ENCODE measurements at places on chromosomes 5 and 9. TPM values are rescaled to one million over a fixed set of nuclear protein-coding genes. Genes with fewer than 3 reads are reported as not detected.

- no peak for DNase-seq
Measured at GRCh38 chr5:96388176-96388575, 44.9 kb downstream of the PCSK1 start.

DNA sequence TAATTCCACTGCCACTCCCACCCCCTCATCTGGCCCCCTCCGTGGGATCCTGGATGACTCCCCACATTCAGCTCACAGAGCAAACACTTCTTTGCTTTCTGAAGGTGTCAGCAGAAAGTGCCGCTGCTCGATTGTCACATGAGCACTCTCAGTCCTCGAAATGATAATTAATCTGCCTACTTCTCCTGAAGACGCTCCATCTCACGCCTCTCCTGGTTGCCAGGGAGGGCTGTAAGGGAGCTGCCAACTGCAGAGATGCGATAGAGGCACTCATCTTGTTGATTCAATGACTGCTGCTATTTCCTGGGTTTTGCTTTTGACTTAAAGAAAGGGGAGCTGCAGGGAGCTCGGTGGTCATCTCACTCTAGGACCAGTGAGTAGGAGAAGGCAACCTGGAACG is 206.5 kb downstream of the DAB2IP start:
- no peak for DNase-seq

DNA sequence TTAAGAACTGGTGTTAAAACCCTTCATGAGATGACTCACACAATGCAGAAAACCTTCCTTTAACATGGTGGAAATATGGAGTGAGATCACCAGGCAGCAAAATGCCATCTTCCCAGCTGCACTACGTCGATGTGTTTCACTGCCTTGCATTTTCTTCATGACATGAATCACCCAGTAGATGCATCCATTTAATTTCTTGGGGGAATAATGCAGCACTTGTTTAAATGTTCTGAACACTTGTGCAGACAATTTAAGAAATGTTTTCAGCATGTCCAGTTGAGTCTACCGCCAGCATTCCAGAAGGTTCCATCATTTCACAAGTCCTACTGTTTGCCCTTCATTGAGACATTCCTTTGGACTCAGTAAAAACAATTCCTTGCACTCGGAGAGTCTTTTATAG is 81.6 kb downstream of the ADAMTS16 start:
- no peak for DNase-seq

GRCh38 chr5:154206311-154206710 is 15.8 kb downstream of the GALNT10 start:
- no peak for DNase-seq

DNA sequence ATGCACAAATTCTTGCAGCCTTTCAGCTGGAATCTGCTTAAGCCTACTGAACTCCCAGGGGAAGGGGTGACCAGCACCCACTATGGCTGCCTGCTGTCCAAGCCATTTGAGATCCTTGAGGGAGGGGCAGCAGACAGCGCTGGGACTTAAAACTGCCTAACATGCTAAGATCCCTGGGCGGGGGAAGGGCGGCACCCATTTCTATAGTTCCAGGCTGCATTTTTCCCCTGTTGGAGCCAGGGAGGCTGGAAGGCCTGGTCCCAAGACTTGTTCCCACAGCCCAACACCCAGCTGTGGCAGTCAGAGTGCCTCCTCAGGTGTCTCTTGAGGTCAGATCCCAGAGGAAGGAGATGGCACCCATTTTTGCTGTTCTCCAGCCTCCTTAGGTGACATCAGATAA is 1061.3 kb upstream of the COX7C start:
- DNase-seq: no peak

- DNase-seq: no peak
Measured at GRCh38 chr9:129776566-129776937, 23.7 kb upstream of the PTGES start.

DNA sequence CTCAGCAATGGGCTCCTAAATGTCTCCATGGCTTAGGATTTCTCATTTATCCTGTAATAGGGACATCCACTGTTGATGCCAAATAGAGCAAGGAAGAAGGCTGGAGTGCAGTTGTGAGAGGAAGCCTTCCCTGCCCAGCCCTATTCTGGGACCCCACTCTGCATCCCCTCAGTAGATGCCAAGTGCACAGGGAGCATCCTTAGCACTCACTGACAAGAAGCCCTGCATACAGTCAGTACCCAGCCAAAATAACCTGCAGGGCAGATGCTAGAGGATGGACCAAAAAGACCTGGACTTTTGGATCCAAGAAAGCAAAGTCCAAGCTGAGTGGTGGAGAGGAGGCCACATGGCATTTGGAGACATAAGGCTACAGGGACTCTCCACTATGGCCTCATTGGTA is 113.5 kb upstream of the SPOCK1 start:
- no peak for DNase-seq

DNA sequence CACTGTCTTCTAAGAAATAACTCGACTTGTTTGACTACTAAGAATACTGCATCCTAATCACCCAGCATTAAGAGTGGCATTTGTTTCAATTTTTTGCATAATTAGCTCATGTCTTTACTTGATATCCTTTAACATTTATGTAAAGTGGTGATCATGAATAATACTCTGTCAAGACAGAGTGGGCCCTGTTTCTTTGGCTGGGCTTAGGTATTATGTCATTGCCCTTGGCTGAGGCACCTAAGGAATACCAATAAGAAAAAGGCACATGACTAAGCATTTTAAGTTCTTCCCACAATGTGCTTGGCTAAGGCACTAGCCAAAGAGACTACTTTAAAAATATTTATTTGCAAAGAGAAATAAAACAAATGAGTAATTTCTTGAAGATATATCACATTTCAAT is 308.1 kb downstream of the CTNND2 start:
- DNase-seq: no peak

- DNase-seq: no peak
Measured at GRCh38 chr9:97480174-97480573, 21.3 kb upstream of the TMOD1 start.

DNA sequence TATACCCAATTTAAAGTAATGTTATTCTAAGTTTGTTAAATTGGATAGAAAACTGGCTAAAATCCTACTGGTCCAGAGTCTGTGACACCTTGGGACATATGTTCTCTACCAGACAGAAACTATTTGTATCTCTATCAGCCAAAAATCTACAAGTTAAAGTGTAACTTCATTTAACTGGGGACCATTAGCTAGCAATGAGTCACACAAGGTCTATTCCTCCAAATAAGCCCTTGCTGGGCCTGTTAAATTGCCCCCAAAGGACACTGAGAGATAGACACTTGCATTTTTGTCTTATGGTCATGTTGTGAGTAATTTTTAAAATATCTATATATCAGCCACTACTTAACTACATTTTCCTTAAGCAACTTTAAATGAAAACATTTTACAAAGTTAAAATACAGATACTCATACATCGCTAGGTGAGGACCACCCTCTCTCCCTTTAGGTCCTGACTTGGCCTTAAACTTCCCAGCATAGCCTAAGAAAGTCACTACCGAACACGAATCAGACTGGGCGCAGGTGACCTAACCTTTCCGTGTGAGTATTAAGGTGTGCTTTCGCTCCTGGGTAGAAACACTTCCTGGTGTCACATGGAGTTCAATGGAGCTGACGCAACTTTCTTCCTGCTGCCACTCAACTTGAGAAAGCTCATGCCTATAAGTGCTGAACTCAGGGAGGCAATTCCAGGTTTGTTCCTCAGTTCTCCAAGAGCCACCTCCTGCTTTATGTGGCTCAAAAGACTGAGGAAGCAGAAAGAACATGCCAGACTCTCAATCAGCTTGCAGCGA is 249.1 kb downstream of the DIRAS2 start:
- no peak for DNase-seq

DNA sequence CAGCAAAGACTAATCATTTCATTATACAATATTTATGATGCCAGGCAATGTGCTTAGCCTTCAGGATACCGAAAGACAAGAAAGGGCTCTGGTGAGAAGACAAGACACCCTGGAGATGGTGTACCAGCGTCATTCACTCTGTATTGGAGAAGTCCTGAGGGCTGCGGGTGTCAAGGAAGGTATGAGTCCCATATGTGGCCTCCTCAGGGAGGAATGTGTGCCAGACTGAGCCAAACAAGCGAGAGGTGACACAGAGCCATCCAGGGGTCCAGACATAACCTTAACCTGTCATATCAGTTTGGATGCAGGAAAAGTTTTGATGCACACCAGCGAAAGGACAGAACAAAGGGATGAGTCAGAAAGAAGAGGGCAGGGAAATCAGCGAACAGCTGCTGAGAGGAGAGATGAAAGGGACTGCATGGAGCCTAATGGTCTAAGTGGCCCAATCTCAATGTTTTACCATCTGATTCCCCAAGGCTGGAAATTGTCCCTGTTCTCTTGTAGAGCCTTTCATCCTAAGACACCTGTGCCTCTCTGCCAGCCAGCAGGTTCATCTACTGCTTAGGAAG is 38.9 kb downstream of the ADRA1B start:
- no peak for DNase-seq

DNA sequence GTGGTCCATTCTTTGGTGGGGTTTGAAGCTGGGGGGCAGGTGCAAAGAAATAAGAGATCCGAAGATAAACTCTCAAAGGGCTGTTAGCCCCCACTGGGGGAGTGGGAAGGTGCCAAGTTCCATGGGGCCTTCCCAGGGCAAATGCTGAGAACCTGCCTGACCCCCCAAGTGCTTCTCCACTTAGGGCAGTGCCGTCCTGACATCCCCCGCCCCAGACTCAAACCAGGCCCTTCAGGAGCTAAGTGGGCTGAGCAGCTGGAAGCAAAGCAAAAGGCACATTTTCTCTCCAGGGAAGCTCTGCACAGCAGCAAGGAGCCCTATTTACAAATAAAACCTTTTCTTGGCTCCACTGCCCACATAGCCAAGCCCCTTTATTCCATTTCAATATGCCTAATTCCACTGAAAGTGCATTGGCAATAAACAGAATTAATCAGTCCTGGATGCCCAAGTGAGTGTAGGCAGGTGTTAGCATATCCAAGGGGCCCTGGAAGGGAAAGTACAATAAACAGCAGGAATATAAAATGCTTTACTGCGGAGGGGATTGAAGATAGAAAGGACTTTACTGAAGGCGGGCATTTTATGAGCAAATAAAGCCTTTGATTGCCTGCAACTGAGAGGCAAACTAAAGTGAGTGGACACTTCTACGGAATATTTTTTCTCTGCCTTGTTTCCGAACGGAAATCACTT is 44.6 kb downstream of the WHRN start:
- no peak for DNase-seq

DNA sequence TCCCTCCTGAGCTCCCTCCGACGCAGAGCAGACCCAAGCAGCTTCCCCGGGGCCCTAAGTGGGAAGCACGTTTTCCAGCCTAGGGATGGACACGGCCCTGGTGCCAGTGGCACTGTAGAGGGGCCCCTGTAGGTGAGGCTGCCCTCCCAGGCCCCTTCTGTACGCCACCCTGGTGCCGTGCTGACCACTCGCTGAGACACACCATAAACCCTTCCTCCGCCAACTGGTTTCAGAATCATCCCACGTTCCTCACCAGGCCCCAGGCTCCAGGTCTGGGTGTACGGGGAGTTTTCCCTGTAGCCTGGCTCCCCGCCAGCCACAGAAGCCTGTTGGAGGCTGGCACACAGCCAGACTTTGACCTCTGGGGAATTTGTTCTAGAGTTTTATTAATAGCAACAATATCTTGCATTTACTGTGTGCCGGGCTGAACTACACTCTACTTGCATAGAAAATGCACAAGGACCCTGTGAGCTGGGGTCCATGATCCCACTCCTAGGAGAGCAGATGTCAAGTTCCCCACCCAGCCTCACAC is 18.2 kb upstream of the WDR38 start:
- DNase-seq: peak; percentile 73

DNA sequence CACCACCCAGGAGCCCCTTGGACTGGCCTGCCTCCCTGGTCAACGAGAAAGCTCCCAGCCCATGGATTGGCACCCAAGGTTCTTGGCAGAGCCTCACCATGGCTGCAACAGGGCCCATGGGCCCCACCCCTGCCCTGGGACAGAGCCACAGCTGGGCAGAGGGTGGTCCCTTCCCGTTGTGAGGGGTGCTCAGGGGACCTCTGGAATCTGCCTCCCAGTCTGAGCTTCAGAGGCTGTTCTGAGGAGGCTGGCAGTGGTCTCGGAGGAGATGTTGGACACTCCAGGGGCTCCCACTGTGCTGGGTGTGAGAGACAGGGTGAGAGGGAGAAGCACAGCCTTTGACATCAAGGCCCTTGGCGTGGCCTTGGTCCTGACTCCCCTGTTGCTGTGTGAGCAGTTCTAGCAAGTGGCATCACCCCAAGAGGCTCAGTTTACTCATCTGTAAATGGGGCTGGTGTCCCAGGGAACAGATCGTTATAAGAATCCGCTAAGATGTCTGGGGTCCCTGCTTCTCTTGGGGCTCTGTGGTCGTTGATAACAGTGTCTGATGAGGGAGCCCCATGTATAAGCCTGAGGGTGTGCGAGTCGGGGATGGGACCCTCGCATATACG is 33.0 kb downstream of the LHX3 start:
- no peak for DNase-seq

GRCh38 chr9:76704593-76705204 is 59.5 kb upstream of the PCA3 start:
- DNase-seq: peak; percentile 77

The LCN10 gene
- 0.45 TPM for polyA plus RNA-seq

The IFNA21 gene
- polyA plus RNA-seq: not detected

The SLC25A2 gene
- 0.08 TPM for polyA plus RNA-seq

The FOXD4L5 gene
- polyA plus RNA-seq: 0.27 TPM

The GPR151 gene
- polyA plus RNA-seq: not detected

The PTPN3 gene
- 12.7 TPM for polyA plus RNA-seq

The OR2Y1 gene
- polyA plus RNA-seq: not detected

The SHOC1 gene
- 0.46 TPM for polyA plus RNA-seq

The THBS4 gene
- polyA plus RNA-seq: 5.8 TPM

The PTTG1 gene
- 40.1 TPM for polyA plus RNA-seq

The PCDHGA4 gene
- polyA plus RNA-seq: 1.9 TPM

The HTR1A gene
- polyA plus RNA-seq: 0.05 TPM

The PRRT1B gene
- polyA plus RNA-seq: 9.0 TPM

The OR2K2 gene
- not detected for polyA plus RNA-seq

The RABGAP1 gene
- 82.0 TPM for polyA plus RNA-seq

Measured in right lung (tissue), 10 donors.